ENCODE measurements at places on chromosomes 1 and 21.

DNA sequence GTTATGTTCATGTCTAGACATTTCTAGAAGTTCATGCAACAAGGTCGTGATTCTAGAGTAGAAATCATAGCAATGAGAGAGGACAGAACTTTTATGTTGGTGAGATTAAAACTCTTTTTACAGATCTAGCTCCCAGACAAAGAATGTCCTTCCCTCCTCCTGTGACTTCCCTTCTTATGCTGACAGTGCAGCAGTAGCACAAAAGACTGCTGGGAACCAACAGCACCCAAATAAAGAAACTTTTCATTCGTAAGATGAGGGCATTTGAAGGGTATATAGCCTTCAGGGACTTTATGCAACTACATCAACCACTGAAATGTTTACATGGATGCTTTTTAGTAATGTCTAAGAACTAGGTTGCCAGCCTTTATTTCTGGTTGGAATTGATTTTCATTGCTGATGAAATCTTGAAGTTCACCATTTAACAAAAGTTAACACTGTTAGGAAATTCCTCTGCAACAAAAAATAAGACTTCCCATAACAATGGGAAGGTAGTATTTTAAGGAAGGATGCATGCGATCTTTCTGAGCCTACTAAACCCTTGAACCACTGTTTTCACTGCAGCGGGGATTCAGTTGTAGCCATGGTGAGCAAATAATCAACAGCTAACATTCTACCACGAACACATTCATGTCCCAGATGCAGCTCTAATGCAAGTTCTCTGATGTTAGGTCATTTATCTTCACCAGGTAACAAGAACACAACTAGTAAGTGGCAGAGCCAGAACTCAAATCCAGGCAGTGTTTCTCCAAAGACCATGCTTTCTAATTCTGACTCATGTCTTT, 672.8 kb downstream of the PTPRC start:
- DNase-seq = no peak

DNA sequence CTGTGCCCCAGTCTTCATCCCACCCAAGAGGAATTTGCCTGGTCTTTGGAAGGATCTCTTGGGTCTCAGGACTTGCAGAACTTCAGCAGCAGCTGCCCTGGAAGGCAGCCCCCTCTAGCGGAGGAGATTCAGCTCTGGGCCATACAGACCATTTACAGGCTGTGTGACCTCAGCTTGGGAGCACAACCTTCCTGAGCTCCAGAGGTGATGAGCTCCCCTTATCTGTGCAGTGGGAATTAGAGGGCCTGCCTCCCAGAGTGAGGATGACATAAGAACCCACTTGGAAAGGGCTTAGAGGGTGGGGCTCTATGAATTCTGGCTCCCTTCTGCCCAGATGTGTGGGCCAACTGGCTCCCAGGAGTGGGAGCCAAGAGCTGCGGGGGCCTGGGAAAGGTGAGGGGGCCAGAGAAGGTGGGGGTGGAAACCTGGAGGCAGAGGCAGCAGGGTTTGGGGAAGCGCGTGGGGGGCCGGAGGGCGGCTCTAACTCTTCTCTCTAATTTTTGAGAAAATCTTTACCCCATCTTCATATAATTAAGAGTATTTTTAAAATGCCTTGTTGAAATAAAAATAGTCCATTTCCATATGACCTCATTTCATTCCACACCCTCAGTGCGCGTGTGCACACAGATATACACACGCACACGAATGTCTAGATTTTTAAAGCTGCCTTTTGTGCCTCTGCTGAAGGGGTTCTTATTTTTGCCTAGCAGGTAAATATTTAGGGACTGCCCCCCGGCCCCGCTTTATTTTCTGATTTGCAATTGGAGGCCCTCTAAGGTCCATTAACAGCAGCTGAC, 21.5 kb downstream of the EPHB2 start:
- no peak for DNase-seq

DNA sequence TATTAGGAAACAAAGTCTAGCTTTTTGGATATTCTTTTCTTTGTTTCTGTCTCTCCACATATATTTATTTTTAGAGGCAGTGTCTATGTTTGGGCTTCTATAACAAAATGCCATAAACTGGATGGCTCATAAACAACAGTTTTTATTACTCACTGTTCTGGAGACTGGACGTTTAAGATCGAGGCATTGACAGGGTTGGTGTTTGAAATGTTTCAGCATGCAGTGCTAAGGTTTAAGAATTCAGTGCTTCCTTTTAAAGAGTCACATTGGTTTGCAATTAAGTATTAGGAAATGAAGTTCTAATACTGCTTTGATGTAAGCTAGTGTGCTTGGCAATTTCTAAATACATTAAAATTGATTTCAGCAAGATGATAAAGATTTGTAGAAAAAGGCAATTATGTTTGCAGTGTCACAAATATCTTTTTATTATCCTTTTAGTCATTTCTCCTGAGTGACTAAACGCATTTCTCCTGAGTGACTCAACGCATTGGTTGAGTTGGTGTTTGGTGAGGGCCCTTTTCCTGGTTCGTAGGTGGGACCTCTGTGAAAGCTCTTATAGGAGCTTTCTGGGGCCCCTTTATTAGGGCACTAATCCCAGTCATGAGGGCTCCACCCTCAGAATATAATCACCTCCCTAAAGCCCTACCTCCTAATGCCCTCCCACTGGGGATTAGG, 317.0 kb downstream of the USP25 start:
- DNase-seq = no peak

- no peak for DNase-seq
Measured at GRCh38 chr1:41915786-41916571, 2.7 kb downstream of the HIVEP3 start.

- DNase-seq = no peak
Measured at GRCh38 chr1:211305044-211305443, 21.6 kb upstream of the TRAF5 start.

GRCh38 chr1:151377150-151377884, 4.8 kb upstream of the SELENBP1 start:
- no peak for DNase-seq

- no peak for DNase-seq
Measured at GRCh38 chr1:46599059-46599970, 4.8 kb downstream of the MKNK1 start.

DNA sequence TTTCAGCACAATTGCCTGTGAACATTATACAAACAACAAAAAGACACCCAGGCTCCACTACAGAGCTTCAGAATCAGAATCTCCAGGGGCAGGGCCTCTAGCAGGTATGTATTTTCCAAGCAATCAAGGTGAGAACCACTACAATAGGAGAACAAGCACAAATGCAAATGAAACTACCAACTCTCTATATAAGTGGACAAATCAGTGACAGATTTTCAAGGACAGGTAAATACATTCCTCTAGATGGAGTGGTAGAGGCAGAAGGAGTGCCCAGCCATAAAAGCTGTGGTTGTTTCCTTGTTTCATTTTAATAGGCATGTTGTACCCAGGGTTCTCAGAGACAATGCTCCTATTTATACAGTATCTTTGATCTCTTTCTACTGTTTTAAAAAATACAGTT, 20.1 kb upstream of the CCDC17 start:
- no peak for DNase-seq

DNA sequence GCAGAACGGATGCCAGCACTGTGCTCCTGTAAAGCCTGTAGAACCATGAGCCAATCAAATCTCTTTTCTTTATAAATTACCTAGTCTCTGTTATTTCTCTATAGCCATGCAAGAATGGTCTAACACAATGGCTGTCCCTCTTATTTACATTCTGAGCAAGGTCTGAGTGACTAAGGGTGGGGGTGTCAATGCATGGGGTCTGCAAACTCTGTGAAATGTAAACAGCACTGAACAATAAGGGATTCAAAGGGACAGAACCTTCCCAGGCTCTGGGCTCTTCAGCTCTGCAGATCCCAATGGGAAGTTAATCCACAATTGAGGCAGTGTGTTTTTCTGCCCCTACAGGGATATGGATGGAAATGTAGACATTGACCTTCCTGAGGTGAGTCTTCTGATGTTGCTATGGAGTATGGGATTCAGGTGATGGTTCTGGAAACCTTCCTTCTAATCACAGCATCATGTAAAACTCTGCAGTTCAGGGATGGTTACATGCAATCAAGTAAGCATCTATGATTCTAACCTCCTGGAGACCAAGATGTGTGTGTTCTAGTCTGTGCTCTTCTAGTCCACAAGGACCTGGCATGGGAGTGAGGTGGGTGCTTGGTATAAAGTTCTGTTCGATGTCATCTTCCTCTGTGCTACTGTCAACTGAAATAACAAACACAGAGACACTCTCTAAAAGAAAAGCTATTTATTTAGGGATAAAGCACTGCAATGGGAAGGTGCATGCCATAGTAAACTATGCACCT, 38.6 kb downstream of the CAPN9 start:
- DNase-seq = no peak

Data from stimulated activated CD4-positive, alpha-beta T cell treated with anti-CD3 and anti-CD28 coated beads, Interleukin-1b, Interleukin-23, amount 100 ng/mL, for 4 hours (primary cell).